ENCODE measurements at places on chromosomes 4 and X.

GRCh38 chrX:22249371-22249770 lies 23.3 kb upstream of the CBLL2 start:
- DNase-seq, result no peak

GRCh38 chrX:76921176-76921575 lies 493.7 kb downstream of the MAGEE1 start:
- no peak for DNase-seq

DNA sequence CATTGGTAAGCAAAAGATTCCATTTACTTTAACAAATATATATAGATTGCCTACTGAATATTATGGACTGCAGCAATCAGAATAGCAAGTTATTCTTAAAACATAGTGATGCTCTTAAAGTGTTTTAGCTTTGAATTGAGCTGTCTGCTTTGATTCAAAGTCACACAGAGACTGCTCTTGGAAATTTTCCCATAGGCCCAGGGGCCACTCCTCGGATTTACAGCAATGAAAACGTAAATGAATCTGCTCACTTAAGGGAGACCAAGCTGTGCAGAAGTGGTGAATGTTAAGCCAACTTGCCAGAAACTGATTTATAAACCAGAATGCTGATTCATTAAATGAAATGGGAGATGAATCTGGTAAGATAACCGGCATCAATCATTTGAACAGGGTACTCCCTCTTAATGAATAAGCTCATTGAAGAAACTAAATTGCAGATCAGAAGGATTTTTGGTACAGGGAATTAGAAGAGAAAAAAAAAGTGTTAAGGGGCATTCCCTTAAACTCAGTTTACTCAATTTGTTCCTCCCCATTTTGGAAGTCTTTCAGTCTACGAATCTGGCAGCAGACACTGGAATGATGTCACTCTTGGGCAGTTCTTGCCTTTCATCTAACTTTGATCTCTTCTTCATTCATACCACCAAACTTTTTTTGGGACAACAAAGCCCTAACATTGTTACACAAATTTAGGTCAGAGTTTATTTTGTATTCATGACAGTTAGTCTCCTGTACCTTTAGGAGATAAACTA lies 363.3 kb upstream of the MAGEB2 start:
- no peak for DNase-seq

DNA sequence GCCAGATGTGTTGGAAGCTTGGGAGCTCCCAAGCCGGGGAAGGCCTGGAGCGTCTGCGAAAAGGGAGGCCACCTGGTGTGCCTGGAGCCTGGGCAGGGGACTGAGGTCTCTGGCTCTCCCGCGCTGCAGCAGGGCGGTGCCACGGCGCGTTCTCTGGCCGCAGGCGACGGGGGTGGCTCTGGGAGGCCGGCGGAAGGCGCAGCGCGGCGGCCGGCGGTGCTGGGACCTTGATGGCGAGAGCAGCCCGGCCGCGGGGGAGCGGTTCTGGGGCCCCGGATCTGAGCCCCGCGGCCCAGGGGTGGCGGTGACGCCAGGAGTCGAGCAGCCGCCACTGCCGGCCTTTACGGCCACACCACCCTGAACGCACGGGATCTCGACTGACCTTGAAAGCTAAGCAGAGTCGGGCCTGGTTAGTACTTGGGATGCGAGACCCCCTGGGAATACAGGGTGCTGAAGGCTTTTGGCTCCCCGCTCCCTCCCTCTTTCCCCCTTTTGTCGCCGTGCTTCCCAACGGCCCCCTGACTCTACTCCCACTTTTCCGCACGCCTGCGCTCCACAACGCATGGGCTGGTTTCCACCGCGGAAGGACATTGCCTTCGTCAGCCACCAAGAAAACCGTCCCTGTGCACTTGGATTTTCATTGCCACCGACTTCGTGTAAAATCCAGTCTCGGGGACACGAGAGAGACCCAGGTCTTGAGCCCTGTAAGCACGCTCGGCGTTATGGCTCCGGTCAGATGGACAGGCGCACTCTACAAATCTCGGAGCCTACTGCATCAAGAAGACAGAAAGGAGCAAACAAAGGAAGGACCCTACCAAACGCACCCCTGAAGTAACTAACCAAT lies 9.5 kb downstream of the FRG2 start:
- DNase-seq, result no peak

DNA sequence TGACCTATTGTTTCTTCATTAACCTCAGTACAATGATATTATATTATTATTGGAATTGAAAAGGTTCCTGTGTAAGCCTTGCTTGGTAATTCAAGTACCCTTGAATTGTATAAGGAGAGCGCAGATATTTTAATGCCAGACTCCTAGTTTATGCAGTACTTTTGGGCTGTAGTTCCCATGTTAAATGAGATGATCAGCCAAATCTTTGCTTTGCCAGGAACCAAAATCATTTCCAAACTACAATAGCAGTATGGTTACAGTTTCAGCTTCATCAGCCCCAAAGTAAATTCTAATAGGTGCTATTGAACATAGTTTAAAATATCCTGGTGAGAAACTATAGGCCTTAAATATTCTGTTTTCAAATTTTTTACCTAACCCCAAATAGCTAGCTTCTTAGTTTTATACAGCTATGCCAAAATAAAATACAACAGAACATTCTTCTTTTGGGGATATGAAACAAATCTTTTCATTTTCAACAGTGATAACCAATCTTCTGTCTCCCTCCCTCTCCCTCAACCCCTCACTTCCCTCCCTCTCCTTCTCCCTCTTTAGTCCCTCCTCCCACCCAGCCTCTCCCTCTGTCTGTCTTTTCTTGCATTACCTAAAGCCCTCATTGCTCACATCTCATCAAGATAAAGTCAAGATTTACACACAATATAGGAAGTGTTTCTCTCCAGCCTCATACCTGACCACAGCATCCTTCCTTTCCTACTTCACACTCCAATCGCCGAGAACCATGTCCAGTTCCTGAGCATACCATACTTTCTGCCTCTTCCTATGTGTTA lies 190.1 kb downstream of the SHROOM3 start:
- DNase-seq, result no peak

- DNase-seq, result peak; percentile 42
Observed at GRCh38 chrX:20382518-20383297, 116.0 kb upstream of the RPS6KA3 start.

GRCh38 chrX:72371405-72371804 lies 65.7 kb upstream of the CITED1 start:
- DNase-seq, result no peak

- DNase-seq, result no peak
Observed at GRCh38 chr4:83364312-83364711, 29.7 kb upstream of the HPSE start.

- no peak for DNase-seq
Observed at GRCh38 chr4:94598758-94599157, 147.0 kb downstream of the PDLIM5 start.

- peak; percentile 33 for DNase-seq
Observed at GRCh38 chrX:49876750-49877149, 2.5 kb upstream of the USP27X start.

GRCh38 chr4:156723951-156724668 lies 247.5 kb downstream of the PDGFC start:
- no peak for DNase-seq

DNA sequence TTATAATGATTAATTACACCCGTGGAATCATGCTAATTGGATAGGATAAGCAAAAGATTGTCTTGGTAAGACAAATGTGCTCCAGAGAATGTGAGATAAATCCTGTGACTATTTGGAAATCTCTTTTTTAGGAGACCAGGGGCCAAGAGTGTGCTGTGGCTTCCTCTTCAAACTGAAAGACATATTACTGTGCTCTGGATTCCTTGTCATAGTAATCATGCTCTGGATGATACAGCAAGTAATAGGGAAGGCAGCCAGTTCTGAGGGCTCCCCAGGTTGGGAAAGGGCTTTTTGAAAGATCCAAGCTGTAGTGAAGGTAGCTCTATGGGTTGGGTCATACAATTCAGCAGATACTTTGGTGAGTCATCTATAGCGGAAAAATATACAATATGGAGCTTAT lies 600.5 kb downstream of the PCDH18 start:
- no peak for DNase-seq

DNA sequence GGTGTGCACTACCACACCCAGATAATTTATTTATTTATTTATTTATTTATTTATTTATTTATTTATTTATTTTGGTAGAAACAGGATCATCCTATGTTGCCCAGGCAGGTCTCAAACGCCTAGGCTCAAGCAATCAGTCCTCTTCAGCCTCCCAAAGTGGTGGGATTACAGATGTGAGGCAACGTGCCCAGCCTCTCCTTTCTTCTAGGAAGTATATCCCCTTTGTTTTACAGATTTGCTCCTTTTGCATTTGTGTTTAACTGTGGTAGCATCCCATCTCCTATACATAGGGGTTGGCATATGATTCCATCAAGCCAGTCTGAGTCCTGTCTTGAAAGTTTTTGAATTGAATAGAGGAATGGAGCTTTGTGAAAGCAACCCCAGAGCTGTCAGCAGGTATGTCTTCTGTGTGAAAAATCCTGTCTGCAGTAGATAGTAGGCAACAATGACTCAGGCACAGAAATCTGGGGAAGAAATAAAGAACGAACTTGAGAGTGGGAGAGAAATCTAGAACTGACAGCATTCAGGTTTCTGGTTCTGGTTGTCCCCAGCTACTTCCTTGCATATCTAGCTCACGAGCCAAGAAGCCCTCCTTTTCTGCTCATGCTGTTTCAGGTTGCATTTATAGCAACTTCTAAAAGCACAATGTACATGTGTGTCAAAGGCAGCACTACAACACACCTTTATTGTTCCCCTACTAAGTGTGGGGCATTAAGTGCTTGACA lies 113.7 kb upstream of the LSM6 start:
- DNase-seq, result no peak

DNA sequence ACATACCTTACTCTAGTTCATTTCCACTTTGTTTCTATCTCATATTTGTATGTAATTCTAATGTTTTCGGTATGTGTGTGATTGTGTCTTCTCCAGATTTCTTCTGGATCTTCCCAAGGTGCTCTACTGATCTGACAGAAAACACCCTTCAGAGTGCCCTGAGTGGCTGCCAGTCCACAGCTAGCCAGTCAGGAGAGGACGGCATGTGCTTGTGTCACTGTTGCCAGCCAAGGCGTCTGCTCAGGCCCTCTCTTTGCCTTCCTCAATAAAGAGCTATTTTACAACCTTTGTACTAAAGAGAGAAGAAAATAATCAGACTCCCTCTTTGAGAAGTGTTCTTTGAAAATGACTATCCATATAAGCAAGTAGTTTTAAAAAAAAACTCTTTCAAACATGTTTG lies 29.0 kb downstream of the CD99L2 start:
- no peak for DNase-seq

DNA sequence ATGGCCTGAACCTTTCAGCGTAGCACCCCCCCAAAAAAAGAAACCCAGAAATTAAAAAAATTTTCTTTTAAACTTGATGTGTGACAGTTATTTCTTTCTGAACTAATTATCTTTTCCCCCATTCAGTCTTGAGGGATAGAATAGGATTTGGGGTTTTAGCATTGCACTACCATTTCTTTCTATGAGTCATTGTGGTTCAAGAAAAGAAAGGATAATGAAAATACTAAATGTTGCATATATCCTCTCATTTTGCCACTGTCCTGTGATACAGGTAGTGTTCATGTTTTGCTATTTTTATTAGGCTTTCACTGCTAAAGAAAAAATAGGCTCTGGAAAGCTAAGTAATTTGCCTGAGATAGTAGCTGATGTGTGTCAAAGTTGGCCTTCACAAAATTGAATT lies 39.4 kb upstream of the DCK start:
- DNase-seq, result no peak

GRCh38 chr4:151563194-151563593 lies 154.2 kb downstream of the FHIP1A start:
- DNase-seq, result peak; percentile 17

GRCh38 chrX:13607331-13607995 lies 38.1 kb downstream of the EGFL6 start:
- DNase-seq, result no peak

GRCh38 chrX:17768997-17769396 lies 31.7 kb downstream of the SCML1 start:
- DNase-seq, result no peak

DNA sequence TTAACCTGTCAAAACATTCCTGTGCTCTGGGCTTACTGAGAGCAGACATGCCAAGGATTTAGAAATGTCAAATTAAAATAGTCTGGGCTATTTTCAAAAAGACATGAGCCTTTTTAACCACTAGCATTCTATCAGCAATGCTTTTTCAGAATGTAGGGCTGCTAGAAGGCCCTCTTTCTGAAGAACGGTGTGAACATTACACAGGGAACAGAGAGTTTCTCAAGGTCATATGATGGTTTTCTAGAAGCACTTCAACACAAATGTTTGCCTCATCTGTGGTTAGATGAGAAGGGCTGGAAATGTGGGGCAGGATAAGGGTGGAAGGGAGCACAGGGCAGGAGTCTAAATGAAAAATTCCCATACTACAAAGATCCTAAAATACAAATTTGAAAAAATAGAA lies 39.3 kb downstream of the GRIA3 start:
- DNase-seq, result no peak

- no peak for DNase-seq
Observed at GRCh38 chr4:150986085-150986484, 29.0 kb downstream of the LRBA start.

DNA sequence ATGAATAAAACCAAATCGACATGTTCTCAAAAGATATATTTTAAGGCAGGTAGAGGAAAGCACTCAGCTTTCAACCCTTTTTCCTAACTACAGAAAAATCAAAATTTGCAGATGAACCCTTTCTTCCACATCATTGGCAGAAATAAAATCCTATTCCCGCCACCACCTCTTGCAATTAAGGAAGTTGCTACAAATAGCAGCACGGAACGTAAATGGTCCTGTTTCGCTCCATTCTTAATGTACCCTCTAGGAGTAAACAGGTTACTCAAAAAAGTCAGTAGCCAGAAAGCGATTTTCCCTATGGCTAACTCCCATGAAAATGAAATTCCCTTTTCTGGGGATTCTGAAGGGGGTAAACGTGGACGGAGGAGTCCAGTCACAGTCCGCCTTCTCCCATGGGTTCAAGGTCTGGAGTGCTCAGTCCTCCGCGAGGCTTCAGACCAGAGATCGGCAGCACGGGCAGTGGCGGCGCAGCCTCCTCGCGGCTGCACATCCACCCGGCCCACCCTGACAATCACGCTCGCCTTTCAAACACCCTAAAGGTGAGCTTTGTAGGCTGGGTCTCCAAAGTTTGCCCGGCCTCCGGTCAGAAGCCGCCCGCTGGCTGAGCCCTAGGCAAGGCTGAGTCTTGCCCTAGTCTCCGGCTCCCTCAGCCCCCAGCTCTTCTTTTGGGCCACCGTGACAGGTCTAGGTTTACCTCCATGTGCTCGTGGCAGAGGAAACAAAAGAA lies 1.8 kb downstream of the ATP11C start:
- DNase-seq, result peak; percentile 17

DNA sequence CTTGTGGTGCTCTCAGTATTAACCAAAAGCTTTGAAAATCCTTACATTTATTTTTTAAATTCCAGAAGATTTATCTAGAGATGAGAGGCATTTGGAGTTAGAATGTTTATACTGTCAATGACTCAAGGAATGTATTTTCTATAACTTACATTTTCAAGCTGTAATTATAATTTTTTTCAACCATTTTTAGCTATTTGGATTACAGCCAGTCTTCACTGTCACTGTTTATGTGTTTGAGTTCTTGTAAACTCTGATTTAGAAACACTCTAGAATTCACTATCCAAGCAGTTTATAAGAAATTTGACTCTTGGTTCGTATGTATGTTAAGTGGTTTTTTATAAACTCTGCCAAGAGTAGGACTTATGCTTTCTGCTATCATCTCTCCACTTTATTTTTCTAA lies 36.7 kb upstream of the GUCY1A1 start:
- DNase-seq, result no peak

- no peak for DNase-seq
Observed at GRCh38 chrX:118468122-118468521, 27.5 kb upstream of the DOCK11 start.

GRCh38 chr4:99847362-99847976 lies 30.8 kb downstream of the DAPP1 start:
- DNase-seq, result peak; percentile 23

Data from CD4-positive, alpha-beta T cell treated with Interleukin-6 for 4 hours (primary cell).